ENCODE measurements at places on chromosomes 4 and X. TPM values are rescaled to one million over a fixed set of nuclear protein-coding genes. Genes with fewer than 3 reads are reported as not detected.

DNA sequence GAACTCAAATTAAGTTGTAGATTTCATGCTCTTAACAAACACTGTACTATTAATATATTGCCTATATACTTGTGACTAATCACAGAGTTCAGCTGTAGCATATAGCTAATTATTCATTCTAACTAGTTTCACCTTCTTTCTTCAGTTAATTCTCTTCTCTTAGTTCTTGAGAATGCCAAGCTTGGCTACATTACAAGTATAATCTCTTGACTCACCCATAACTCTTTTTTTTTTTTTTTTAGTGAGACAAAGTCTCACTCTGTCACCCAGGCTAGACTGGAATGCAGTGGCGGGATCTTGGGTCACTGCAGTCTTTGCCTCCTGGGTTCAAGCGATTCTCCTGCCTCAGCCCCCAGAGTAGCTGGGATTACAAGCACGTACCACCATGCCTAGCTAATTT, 5.4 kb downstream of the KLHL5 start:
- no peak for DNase-seq

DNA sequence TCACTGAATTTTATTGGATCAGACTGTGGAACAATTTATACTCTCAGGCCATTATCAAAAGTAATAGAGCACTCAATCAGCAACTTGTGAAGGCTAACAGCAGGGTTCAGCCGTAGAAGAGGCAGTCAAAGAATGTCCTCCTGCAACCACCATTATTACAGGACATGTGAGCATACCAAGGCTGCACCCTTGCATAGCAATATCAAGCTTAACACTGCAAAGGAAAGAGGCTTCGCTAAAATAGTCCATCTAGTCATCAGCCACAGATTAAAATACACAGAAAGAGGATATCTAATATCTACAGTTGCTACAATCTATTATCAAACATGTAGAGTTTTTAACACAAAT, 42.9 kb upstream of the TMPRSS11B start:
- no peak for DNase-seq

DNA sequence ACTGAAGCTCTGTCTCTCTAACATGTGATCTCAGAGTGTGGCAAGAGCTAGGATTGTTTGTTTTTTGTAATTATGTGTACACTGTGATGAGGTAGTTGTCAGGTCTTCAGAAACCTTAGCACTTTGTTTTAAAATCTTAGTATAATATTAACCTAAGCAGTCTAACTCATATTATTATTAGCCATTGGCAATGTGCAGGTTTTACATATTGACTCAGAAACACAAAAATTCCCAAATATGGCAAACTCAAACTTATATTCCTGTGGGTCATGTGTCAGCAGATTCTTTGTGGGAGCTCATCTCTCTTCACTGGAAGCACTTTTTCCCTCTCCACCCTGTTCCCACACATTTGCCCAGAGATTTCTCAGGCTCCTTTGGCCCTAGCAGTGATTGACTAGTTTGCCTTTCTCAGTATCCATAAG, 8.2 kb upstream of the PWWP3B start:
- DNase-seq, result no peak

SMIM10 gene
- not detected for total RNA-seq

RIBC1 gene
- total RNA-seq, result 0.62 TPM

Measured in neural progenitor cell (in vitro differentiated cells).